ENCODE measurements at places on chromosomes 3 and 15.

GRCh38 chr15:96421178-96421601 lies 90.7 kb downstream of the NR2F2 start:
- DNase-seq: no peak

- no peak for DNase-seq
Observed at GRCh38 chr3:39668420-39668819, 141.0 kb upstream of the MYRIP start.

- peak; percentile 4 for DNase-seq
Observed at GRCh38 chr3:151584566-151584965, 123.7 kb upstream of the IGSF10 start.

DNA sequence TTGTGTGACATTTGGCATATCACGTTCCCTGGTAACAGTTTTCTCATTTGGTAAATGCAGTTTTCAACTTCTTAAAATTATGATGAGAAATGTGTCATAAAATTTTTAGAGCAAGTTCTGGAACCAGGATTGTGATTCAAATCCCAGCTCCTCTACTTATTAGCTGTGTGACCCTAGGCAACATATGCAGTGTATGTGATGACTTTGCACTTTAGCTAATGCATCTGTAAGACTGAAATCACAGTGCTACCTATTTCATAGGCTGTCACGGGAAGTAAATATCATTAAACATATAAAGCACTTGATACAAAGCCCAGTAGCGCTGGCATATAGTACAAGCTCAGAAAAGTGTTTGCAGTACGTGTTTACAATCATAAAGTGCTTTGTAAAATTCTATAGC lies 419.4 kb downstream of the GRM7 start:
- no peak for DNase-seq

DNA sequence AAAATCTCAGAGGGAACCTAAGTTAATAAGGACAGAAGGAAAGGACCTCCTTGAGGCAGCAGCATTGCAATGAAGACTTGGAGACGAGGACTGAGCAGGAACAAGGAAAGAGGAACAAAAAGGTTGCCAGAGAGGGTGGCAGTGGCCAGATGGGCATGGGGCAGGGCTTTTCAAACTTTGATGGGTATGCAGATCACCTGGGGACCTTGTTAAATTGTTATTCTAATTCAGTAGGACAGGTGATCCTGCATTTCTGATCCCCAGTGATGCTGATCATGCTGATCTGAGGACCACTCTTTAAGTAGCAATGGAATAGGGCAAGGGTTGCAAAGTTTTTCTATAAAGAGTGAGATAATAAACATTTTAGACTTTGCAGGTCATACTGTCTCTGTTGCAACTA lies 11.1 kb downstream of the COL6A6 start:
- no peak for DNase-seq

GRCh38 chr15:99711625-99712024 lies 21.6 kb downstream of the LYSMD4 start:
- DNase-seq: no peak

GRCh38 chr3:17994167-17994566 lies 251.7 kb upstream of the TBC1D5 start:
- DNase-seq: no peak

GRCh38 chr15:46644501-46645481 lies 1010.0 kb downstream of the SQOR start:
- DNase-seq: no peak

DNA sequence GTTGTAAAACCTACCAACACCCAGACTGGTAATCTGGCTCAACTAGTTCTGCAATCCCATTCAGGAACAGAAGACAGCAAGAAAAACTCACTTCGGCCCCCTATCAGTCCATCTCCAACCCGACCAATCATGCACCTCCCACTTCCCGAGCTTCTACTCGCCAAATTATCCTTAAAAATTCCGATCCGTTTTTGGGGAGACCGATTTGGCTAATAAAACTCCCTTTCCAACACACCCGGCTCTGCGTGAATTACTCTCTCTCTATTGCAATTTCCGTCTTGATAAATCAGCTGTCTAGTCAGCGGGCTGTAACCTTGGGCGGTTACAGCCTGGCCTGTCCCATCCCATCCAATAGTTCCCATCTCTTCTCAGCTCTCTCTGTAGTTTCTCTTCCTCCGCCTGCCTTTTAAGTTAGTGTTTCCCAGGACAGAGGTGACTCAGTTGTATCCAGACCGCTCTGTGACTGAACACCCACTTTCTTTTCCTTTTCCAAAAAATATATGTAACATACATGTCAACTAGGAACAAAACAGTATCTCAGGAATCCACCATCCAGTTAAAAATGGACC lies 780 bp upstream of the ACAD9 start:
- DNase-seq: peak; percentile 21

- no peak for DNase-seq
Observed at GRCh38 chr3:127459891-127460290, 130.6 kb downstream of the TPRA1 start.

- DNase-seq: no peak
Observed at GRCh38 chr15:96351761-96352603, 21.5 kb downstream of the NR2F2 start.

GRCh38 chr3:45618081-45618509 lies 23.5 kb downstream of the LIMD1 start:
- DNase-seq: no peak

DNA sequence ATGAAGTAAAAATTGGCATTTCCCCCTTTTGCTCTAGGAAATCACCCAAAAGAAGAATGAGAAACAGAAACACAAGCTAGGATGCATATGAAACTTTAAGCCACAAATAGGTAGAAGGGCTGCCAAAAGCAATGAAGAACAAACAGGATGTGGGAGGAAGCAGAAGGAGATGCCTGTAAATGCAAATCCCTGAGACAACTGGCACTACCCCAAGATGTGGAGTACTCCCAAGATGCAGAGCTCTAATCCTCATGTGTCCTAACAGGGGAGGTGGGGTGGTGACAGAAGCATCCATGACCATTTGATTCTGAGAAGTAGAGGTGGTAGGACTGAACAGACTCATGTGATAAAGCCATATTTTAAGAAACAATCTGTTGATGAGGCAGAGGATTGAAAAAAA lies 31.9 kb upstream of the ZNF280D start:
- DNase-seq: no peak

DNA sequence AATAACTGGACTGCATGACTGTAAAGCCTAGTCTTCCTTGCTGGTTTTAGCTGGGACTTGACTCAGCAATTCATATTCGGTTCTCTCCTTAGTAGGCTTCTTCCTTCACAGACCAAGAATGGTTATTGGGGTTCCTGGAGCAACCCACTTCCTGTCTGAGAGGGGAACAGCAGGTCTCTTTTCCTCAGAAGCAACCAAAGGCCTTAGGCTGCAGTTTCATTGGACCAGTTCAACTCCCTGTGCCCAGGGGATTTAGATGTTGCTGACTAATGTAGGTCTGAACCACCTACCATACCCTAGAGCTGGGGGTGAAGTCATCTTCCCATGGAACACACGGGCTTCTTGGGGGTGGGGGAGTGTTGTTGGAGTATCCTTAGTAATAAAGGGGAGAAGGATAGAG lies 84.0 kb upstream of the SKOR1 start:
- no peak for DNase-seq

GRCh38 chr3:6449099-6449498 lies 411.8 kb upstream of the GRM7 start:
- no peak for DNase-seq

GRCh38 chr3:38383156-38383875 lies 36.7 kb downstream of the XYLB start:
- DNase-seq: no peak

GRCh38 chr15:78000091-78000926 lies 77.2 kb downstream of the TBC1D2B start:
- DNase-seq: peak; percentile 79

- no peak for DNase-seq
Observed at GRCh38 chr3:188133646-188134045, 20.3 kb upstream of the LPP start.

DNA sequence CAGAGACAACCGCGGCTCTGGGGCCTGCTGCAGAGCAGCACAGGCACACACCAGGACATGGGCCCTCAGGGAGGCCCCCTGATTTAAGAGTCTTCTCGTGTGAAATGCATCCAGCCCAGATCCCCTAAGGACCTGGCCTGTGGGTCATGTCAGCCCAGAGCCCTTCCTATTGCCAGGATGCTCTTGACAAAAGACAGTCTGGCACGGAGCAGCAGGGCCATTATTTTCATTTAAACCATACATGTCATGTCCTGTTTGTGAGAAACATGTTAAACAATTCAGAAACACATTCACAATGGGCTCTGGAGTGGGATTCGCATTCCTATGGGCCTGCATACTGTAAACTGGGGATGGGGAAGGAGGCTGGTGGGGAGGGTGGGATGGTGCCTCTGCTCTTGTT lies 367.4 kb upstream of the WNT5A start:
- DNase-seq: no peak

- DNase-seq: no peak
Observed at GRCh38 chr15:60602323-60602722, 123.4 kb upstream of the ICE2 start.

DNA sequence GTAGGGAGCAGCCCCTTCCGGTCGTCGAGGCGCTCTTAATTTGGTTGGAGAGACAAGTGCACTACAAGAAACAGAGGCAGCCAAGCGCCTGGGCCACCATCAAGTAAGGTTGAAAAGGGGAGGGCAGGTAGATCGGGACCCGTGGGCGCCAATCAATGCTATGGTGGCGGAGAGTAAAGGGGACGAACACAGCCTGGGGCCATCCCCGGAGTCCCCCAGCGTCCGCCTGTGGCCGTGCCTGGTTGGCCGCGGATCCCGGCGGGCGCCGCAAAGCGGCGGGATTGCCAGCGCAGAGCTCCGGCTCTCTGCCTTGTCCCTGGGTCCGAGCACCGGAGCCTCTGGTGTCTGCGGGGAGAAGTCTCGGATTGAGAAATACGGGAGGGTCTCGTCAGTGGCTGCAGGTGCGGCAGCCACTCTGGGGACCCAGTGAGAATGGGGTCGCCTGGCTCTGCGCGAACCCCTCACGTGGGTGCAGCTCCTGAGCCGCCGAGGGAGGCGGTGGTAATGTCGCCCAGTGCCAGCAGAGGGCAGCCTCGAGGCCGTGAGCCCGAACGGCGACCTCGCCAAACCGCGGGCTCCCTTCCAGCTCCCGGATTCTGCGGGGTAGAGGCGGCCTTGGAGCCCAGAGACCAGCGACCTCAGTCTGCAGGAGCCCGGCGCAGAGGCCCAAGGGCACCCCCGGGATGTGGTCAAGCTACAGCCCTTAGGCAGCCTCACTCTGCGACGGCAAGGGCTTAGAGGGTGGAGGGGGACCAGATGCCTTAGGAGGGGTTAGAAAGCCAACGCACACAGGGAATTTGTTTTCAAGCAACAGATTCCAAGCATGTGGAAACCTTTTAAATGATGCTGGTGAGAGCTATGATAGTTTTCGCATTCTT lies 10.8 kb downstream of the FOXL2 start:
- peak; percentile 50 for DNase-seq

- DNase-seq: no peak
Observed at GRCh38 chr15:68421115-68421551, 10.8 kb downstream of the ITGA11 start.

Data from CD4-positive, alpha-beta T cell treated with Interferon gamma for 1 hour (primary cell).